ENCODE measurements at places on chromosomes 16 and 17.

DNA sequence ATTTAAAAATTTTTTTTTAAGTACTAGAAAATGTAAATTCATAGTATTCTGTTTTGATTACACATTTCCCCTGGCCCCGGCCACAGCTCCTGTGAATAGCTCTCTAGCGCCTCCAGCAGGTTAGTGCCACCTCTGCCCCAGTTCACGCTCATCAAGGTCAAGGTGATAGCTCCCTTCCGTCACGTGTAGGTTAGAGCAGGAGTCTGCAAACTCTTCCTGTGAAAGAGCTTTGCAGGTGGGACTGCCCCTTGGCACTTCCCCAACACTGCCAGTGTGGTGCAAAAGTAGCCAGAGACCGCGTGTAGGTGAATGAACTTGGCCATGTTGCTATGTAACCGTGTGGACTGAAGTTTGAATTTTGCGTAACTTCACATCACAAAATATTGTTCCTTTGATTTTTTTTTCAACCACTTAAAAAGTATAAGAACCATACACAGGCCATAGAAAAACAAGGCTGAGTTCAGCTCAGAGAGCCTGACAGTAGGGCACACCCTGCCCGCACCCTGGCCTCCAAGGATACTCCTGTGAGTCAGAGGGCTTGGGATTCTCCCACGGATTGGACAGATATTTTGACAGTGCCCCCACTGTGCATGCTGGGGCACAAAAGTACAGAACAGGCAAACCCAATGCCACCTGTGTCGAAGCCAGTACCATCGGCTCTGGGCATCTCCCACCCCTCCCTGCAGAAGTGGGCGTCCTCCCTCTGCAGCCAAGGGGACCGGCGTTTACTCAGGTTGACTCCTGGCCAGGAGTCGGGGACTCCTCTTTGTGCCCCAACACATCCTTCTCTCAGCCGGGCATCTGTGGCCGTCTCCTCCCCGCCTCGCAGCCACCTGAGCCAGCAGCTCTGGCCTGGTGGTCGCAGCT, 92.0 kb upstream of the CHMP6 start:
- no peak for DNase-seq

GRCh38 chr17:63685041-63685440, 14.9 kb downstream of the LIMD2 start:
- no peak for DNase-seq

- no peak for DNase-seq
Observed at GRCh38 chr17:41528959-41529353, 848 bp upstream of the KRT19 start.

- DNase-seq: no peak
Observed at GRCh38 chr16:57377080-57377841, 5.0 kb downstream of the CX3CL1 start.

DNA sequence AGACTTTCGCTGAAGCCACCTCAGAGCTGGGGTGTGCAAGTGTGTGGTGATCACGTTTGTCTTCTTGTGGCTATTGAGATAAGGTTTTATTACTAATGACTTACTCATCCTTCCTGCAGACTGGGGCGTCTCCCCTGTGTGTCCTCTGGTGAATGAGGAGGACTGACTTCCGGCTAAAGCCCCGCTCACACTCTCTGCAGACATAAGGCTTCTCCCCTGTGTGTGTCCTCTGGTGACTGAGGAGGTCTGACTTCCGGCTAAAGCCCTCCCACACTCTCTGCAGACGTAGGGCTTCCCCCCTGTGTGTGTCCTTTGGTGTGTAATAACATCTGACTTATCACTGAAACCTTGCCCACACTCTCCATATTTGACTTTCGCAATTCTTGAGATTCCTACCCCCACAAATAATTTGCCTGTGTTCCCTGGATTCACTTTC, 19.4 kb downstream of the PRDM7 start:
- DNase-seq: no peak

GRCh38 chr17:42997390-42997983, 732 bp upstream of the RPL27 start:
- no peak for DNase-seq

DNA sequence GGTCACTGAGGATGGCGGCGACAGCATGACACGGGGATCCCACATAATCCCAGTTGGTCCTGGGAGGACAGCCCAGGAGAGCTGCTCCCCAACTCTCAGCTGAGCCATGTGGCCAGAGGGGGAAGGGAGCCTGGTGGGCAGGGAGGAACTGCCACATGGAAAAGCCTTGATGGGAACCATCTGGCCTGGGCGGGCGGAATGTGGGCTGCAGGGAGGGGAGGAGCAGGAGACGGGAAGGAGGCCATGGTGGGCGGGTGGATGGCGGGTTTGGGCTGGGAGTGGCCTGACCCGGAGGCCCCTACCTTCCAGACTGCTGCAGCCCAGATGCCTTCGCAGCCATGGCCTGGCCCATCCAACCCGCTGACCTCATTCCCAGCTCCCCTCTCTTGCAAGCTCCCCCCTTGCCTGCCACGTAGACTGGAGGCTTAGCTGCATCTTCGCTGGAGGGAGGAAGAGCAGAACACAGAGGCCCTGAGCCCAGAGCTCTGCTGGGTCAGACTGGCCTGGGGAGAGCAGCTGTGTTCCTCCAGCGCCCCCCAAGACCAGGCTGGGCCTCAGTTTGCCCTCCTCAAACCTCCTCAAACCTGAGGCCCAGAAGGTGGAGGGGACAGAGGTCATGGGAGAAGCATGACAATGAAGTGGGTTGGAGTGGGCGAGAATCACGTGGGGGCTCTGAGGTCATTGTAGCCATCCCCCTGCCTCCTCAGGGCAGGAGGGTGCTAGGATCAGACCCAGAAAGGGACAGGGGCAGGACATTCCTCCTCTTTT, 8.2 kb upstream of the COL1A1 start:
- DNase-seq: no peak

DNA sequence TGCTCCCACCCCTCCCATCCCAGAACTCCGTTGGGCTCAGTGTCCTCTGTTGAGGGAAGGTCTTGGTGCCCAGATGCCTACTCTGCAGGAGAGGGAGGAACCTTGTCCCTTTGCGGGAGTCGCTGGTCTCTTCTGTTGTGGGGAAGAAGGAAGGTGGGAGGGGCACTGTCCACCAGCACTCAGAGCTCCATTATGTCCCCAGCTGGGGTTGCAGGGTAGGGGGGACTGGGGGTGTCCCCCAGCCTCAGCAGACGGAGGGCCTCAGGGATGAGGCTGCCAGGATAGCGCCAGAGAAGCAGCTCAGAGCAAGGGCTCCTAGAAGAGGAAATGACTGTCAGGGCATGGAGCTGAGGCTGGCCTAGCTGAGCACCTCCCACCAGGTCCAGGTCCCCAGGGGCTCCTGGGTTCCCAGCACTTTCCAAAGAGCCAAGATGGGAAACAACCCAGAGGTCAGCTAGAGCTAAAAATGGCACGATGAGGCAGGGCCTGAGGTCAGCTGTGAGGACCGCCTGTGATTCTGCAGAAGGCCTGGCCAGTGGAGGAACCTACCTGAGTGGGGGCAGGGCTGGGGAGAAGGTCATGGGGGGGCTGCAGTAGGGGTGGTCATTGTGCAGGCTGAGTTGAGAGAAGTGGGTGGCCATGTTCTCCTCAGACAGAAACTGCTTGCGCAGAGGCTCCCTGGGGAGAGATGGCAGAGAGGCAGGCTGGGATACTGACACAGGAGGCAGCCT, 893 bp downstream of the HCFC1R1 start:
- no peak for DNase-seq
